GM18507 (cell line): ENCODE measurements at places on chromosomes 6 and 20.
A peak's percentile ranks its signal among the peaks of the same experiment; 100 is the strongest.

DNA sequence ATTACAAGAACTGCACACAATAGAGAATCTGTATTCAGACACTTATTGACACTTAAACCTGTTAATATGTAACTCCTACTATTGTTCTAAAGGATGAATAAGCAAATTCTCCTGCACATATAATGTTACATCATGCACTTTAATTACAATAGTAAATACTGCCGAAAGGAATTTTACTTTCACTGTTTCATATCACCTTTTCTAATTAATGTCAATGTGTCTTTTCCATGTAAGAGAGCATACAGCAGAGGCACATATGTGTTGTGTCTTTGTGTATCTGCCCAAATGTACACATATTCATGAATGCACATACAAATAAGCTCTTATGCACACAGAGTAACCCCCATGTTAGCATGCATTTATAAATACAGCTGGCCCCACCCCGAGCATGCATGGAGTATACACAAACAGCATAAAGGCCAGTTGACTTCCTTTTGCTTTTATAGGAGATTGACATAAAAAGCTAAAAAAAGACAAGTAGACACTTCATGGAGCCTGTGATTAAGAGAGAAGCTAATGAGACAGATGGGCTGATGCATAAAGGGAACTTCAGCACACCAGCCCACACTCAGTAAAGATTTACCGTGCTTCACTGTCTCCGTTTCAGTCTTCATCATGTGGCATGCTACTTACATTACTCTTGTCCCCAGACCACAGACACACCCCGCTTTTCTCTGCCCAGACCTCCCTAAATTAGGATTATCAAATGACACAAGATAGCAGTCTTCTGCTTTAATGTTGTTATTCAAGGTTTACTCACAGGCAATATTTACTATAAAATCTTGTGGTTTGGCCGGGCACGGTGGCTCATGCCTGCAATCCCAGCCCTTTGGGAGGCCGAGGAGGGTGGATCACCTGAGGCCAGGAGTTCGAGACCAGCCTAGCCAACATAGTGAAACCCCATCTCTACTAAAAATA lies 184.6 kb downstream of the ATXN1 start:
- DNase-seq = no peak

DNA sequence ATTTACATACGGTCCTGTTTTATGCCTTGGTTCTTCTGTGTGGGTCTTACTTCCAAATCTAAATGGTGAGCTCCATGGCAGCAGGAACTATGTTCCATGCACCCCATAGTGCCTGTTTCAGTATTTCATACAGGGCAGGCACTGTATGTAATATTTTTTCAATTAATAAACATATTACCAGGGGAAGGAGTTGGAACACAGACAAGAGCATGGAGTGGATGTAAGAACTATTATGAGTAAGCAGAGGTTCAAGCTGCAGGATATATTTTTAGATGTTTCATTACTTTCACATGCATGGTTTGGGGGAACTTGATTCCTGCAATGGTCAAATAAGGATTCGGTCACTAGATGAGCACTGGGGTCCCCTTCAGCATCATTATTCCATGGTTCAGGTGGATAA lies 108.3 kb downstream of the KIF13A start:
- no peak for DNase-seq

DNA sequence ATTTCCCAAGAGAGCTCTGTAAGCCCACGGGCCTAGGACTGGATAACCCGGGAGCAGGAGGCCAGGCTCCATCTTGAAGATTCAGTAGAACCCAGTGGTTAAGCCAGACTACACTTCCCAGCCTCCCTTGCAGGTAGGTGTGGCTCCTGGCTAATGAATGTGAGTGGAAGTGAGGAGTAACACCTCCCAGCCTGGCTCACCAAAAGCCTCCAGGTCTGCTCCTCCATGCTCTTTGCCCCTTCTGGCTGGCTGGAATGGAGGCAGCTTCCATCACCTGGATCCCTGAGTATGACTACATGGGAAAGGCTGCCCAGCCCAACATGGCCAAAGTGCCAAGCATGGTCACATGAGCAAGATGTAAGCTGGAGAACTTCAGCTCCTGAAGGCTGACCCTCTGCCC lies 9.7 kb downstream of the LRRN4 start:
- no peak for DNase-seq

DNA sequence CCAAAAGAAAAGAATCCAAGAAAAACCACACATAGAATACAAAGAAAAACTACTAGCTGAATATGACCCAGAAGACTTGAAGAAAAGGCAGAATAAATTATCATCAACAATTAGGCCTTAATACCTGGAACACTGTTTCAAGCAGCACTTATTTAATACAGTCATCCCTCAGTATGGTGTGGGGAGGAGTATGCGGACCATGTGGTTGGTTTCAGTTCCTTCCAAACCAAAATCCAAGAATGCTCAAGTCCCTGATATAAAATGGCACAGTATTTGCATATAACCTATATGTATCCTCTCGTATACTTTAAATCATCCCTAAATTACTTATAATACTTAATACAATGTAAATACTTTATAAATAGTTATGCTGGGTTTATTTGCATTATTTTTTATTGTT lies 16.1 kb downstream of the CDK19 start:
- no peak for DNase-seq

DNA sequence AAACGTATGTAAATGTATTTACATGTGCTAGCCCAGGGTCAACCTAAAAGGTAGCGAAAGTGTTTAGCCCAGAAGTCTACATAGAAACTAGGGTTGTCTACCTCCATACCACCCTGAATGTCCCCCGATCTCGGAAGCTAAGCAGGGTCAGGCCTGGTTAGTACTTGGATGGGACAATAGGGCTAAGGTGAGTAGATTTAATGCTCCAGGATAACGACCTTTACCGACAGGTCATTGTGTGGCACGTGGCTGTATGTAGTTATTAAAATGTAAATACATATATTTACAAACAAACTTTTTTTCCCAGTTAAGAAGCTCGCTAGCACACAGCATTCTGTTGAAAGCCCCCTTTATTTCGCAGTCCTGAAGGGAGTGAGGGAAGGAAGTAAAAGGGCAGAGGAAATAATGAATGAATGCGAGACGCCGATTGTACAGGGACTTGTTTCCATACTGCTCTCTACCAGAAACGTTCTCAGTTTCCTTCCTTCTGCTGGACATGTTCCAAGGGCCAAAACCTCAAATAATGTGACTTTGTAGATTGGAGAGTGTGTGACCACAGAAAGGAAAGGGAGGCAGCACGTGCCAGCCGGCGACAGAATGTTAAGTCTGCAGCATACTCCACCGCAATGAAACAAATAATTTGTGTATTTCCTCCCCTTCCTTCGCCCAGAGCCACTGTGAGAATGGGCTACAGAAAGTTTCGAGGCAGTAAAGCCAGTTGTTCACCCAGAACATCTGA lies 612 bp downstream of the ADAT2 start:
- no peak for DNase-seq

- DNase-seq = no peak
These were observed 18.0 kb downstream of the JARID2 start for GRCh38 chr6:15263780-15264374.

DNA sequence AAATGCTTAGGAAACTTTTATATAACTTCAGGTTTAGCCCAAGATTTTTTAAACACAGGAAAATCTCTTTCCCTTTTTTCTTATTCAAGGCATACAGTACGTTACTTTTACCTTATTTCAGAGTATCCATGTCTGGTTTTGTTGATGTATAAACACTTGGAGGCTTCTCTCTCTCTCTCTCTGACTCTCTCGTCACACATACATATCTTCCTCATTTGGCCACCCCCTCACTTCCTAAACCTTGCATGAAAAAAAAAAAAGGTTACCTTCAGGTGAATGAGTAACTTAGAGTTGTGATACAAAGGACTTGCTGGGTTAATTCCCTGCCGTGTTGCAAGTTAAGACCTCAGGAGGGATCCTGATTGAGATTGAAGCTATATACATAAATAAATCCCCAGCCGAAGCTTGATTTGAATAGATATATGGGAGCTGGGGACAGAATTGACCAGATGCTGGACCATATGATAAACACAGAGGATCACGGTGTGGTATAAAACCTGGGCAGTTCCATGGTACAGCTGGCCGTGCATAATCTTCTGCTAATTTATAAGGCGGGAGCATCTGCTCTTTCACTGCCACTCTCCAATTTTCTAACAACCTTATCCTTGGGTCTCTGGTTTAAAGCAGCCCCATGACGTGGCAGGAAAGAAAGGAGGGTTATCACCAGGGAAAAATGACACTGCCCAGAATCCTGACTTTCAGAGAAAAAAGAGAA lies 55.1 kb upstream of the IL20RA start:
- DNase-seq = no peak

DNA sequence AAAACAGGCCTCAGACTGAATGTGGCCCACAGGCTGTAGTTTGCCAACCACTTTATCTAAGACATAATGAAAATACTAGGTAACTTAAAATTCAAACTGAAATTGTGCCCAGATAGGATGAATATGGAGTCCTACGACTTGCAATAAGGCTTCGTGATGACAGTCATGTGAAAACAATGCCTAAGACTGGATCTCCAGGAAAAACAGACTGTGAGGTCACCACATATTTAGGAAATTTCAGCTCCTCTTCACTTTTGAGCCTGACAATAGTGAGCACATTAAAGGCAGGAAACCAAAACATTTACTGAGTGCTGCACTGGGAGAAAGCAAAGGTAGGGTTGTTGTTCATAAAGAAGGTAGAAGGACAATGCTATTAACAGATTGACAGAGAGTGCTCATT lies 50.0 kb downstream of the RTN4IP1 start:
- DNase-seq = no peak

DNA sequence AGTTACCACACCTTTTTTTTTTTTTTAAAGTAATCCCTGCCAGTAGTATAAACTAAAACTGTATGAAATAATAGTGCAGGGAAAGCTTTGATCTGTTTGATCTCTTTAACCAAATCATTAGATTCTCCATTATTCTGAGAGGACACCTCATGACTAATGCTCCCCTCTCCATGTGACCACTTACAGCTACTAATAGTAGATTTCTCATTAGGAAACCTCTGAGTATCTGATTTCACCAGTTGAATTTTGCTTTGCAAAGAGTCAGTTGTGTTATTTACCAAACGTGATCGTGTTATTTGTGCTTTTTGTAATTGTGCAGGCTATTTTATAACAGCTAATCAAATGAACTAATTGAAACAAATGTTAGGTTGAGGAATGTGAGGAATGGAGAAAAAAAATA lies 12.5 kb downstream of the CASP8AP2 start:
- no peak for DNase-seq

DNA sequence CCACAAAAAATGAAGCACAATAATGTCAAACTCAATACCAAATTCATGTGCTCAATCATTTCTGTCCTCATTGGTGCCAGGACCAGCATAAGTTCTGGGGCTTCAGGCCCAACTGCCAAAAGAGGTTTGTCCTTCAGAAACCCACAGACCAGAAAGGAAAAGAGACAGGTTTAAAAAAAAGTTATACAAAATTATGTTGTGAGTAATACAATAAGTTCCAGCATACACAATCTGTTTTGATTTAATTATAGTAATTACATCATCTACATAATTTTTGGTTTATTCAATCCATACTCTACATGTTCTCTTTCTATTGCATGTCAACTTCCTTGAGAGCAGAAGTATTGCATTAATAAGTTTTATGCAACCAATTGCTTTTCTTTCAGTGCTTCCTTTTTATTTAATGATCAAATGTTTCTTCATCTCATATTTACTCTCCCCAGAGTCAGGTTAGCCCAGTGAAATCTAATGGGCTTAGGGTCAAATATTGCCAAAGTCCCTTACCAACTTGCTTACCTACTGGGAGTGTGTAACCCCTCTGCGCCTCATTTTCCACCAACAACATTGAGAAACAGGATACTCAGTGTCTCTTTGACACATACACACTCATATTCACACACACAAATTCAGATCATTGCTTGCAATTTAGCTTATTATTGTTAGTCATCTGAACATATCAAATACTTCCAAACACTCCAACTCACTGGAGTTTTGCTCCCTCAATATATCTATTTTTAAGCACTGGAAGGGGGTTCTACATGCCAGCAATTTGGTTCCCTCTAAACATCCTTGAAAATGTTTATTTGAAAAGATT lies 424.4 kb upstream of the MARCKS start:
- DNase-seq = no peak

DNA sequence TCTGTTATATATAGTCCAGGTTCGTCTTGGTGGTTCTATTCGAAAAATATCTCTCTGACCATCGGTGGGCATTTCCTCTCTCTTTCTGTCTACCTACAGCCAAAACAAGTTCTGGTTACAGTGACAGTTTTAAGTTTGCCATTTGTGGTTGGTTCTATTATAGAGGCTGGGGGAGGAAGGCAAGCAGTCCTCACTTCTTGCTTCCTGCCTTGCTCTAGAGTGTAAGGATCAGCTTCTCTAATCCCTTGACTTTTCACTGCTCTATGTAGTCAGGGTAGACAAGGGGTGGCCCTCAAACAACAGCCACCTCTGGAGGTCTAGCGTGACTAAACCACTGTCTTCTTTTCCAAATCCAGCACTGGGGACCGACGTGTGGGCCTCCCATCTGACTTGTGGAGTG lies 16.1 kb downstream of the E2F3 start:
- no peak for DNase-seq

GRCh38 chr6:84568971-84569370 lies 195.4 kb downstream of the TBX18 start:
- DNase-seq = no peak

DNA sequence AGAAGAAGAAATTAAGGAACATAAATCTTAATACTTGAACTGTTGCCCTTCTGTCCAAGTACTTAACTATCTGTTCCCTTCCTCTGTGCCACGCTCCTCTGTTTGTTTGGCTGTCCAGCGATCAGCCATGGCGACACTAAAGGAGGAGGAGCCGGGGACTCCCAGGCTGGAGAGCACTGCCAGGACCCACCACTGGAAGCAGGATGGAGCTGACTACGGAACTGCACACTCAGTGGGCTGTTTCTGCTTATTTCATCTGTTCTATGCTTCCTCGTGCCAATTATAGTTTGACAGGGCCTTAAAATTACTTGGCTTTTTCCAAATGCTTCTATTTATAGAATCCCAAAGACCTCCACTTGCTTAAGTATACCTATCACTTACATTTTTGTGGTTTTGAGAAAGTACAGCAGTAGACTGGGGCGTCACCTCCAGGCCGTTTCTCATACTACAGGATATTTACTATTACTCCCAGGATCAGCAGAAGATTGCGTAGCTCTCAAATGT lies 17.1 kb downstream of the IRF4 start:
- no peak for DNase-seq

GRCh38 chr6:96645106-96645505 lies 82.2 kb downstream of the FHL5 start:
- no peak for DNase-seq

- DNase-seq = peak; percentile 2
These were observed 5.6 kb upstream of the ADGRF1 start for GRCh38 chr6:47047479-47048407.

DNA sequence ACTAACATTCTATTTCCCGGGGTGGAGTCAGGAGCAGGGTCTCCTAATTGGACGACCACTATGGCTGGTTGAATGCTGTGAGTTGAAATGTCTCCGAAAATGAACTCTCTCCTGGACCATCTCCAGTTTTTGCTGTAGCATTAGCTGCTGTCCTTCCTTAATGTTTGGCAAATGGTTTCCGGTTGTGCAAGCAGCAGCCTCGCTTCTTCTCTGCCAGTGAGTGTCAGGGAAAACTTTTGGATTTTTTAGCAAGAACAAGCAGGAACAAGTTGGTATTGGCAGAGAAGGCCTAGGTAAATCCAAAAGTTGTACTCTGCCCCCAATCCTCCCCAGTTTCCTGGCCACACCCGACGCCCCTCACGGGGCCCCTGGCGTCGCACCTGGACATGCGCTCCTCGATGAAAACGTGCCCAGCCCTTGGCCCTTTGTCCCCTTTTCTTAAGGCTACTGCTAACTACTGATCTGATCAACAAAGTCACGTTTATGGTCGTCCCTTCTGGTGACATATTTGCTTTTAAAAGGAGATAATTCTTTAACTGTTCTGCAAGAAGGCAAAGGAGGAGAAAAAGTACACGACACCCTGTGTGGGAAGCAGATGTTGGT lies 103.2 kb downstream of the ARMC2 start:
- no peak for DNase-seq
